ENCODE measurements at places on chromosomes 6 and 20. TPM values are rescaled to one million over a fixed set of nuclear protein-coding genes. Genes with fewer than 3 reads are reported as not detected.

- no peak overlapping the region for H3K4me3 ChIP-seq
- H3K27ac ChIP-seq: no peak overlapping the region
- H3K27me3 ChIP-seq: peaks cover 48% of the 10 kb centered on the region
- H3K36me3 ChIP-seq: no peaks in the 10 kb centered on the region
- no peaks in the 10 kb centered on the region for H3K4me1 ChIP-seq
- no peak for DNase-seq
Measured at GRCh38 chr20:57770852-57771720, 61.3 kb upstream of the PMEPA1 start.

GRCh38 chr6:46684771-46685170 lies 2.9 kb upstream of the TDRD6 start:
- no peaks in the 10 kb centered on the region for H3K27me3 ChIP-seq
- H3K4me3 ChIP-seq: no peak overlapping the region
- no peaks in the 10 kb centered on the region for H3K4me1 ChIP-seq
- no peak for DNase-seq
- no peaks in the 10 kb centered on the region for H3K36me3 ChIP-seq

DNA sequence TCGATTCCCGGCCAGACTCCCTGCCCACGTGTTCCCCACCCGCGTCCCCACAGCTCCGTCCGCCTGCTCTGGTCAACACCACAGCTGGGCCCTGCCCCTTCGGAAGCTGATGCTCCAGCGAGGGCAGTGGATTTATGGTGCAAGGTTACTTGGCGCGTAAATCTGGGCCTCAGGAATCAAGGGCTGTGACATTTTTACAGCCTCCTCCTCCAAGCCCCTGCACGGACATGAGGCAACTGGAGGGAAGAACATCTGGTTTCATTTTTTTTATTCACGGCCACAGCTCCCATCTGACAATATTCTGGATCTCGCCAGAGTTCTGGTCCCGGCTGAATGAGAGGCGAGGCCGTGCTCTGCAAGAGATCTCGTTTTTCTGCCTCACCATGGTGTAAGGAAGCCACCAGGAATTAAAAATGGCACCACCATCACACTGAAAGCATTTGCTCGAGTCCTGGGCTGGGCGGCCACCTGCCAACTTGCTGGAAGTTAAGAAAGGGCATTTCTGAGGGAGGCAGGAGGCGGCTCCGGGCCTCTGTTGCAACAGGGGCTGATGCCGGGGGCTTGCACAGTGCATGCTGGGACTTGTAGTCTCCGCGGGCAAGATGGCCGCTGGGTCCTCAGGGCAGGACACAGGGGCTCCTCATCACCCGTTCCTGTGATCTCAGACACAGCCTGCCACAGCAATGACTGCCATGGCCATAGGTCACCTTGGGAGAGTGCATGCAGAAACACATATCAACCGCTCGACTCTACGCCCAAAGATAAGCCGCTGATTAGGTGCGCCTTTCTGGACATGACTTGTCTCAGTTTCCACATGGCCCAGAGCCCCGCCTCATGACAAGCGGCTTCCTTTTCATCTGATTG lies 148.5 kb downstream of the LY86 start:
- peak overlapping the region; percentile 27 for H3K4me3 ChIP-seq
- H3K27ac ChIP-seq: peak overlapping the region; percentile 29
- DNase-seq: peak; percentile 86
- H3K4me1 ChIP-seq: peaks cover 22% of the 10 kb centered on the region
- H3K36me3 ChIP-seq: no peaks in the 10 kb centered on the region
- no peaks in the 10 kb centered on the region for H3K27me3 ChIP-seq

DNA sequence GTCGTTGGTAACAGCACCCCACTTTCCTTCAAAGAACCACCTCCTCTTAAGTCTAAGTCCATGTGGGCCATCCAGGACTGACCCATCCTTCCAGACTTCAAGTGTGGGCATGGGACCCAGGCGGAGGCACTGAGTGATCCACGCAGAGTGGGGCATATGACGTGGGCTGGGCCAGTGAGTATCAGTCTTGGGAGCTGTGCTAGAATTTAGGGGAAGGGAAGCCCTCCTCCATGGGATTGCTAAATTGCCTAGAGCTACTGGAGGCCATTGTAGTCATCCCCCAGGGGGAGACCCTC lies 35.3 kb upstream of the KCNB1 start:
- peaks cover 32% of the 10 kb centered on the region for H3K27me3 ChIP-seq
- DNase-seq: no peak
- H3K36me3 ChIP-seq: no peaks in the 10 kb centered on the region
- H3K4me3 ChIP-seq: no peak overlapping the region

GRCh38 chr6:47069156-47069555 lies 27.0 kb upstream of the ADGRF1 start:
- H3K4me1 ChIP-seq: no peaks in the 10 kb centered on the region
- H3K36me3 ChIP-seq: no peaks in the 10 kb centered on the region
- DNase-seq: no peak
- H3K27ac ChIP-seq: no peak overlapping the region
- H3K27me3 ChIP-seq: no peaks in the 10 kb centered on the region

Gene CLPSL1
- total RNA-seq: not detected

Gene SLC26A8
- not detected for total RNA-seq

GRCh38 chr20:50911716-50912115 lies 19.5 kb downstream of the ADNP start:
- H3K27me3 ChIP-seq: no peaks in the 10 kb centered on the region
- no peak overlapping the region for H3K4me3 ChIP-seq
- H3K4me1 ChIP-seq: peaks cover 37% of the 10 kb centered on the region
- H3K36me3 ChIP-seq: peaks cover 71% of the 10 kb centered on the region

GRCh38 chr20:47956268-47956995 lies 171.2 kb upstream of the SULF2 start:
- no peaks in the 10 kb centered on the region for H3K4me1 ChIP-seq
- no peaks in the 10 kb centered on the region for H3K36me3 ChIP-seq
- no peak for DNase-seq

GRCh38 chr6:25194172-25194678 lies 84.9 kb upstream of the CARMIL1 start:
- no peaks in the 10 kb centered on the region for H3K27me3 ChIP-seq
- DNase-seq: no peak
- H3K27ac ChIP-seq: no peak overlapping the region
- H3K4me1 ChIP-seq: no peaks in the 10 kb centered on the region
- H3K4me3 ChIP-seq: no peak overlapping the region
- no peaks in the 10 kb centered on the region for H3K36me3 ChIP-seq

- no peaks in the 10 kb centered on the region for H3K27me3 ChIP-seq
- H3K27ac ChIP-seq: no peak overlapping the region
- DNase-seq: no peak
- H3K36me3 ChIP-seq: no peaks in the 10 kb centered on the region
Measured at GRCh38 chr6:129345890-129346289, 364.1 kb downstream of the ARHGAP18 start.

Gene SMLR1
- total RNA-seq: 0.07 TPM

- no peaks in the 10 kb centered on the region for H3K36me3 ChIP-seq
- no peak overlapping the region for H3K4me3 ChIP-seq
- no peaks in the 10 kb centered on the region for H3K27me3 ChIP-seq
Measured at GRCh38 chr6:14478381-14479225, 361.0 kb downstream of the CD83 start.

Gene RAB32
- 10.5 TPM for total RNA-seq

DNA sequence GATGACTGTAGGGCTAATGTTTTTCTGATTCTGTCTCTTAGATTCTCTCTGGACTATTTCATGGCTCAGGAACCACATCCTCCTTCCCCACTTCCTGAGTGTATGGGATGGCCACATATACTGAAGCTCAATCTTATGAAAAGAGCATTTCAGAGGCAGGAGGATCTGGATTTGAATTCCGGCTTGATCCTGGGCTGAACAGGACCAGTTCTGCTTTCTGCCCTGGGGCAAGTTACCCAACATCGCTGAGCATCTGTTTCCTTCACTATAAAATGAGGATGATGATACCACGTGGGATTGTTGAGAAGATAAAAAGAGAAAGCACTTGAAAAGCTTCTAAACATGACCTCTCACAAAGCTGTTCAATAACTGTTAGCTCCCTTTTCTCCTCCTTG lies 168.4 kb upstream of the TNFAIP3 start:
- no peak overlapping the region for H3K27ac ChIP-seq
- H3K4me1 ChIP-seq: peaks cover 3% of the 10 kb centered on the region
- H3K4me3 ChIP-seq: no peak overlapping the region
- DNase-seq: no peak
- no peaks in the 10 kb centered on the region for H3K36me3 ChIP-seq

DNA sequence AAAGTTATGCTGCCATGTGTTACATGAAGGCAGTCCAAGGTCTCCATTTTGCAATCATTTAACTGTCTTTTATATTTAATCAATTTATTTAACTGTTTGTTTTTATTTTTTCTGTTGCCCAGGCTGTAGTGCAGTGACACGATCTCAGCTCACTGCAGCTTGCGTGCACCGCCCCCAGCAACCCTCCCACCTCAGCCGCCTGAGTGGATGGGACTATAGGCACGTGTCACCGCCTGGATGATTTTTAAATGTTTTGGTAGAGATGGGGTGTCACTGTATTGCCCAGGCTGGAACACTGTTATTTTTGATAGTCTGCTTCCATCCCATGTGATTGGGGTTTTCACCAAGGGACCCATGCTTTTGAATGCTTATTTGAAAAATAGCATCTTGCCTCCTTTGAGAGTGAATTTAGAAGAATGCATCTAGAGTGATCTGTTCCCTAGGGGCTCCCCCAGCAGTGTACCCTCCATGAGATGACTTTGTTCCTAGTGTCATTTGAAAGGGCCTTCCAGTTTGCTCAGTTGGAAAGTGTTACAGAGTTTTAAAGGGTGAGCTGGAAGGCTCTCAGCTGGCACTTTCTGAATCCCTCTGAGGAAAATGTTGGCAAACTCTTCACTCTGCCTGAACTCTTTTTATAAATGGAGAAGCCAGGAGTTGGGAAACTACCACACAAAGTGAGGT lies 143.4 kb downstream of the JARID2 start:
- no peak for DNase-seq
- no peak overlapping the region for H3K4me3 ChIP-seq
- H3K27me3 ChIP-seq: no peaks in the 10 kb centered on the region
- no peaks in the 10 kb centered on the region for H3K36me3 ChIP-seq

GRCh38 chr20:61628901-61629601 lies 377.0 kb downstream of the CDH4 start:
- no peaks in the 10 kb centered on the region for H3K4me1 ChIP-seq
- H3K4me3 ChIP-seq: no peak overlapping the region
- no peak for DNase-seq
- no peak overlapping the region for H3K27ac ChIP-seq
- H3K27me3 ChIP-seq: peaks cover 14% of the 10 kb centered on the region
- H3K36me3 ChIP-seq: no peaks in the 10 kb centered on the region

Gene NKX2-4
- total RNA-seq: not detected

Gene IL20RA
- total RNA-seq: not detected

- no peak overlapping the region for H3K27ac ChIP-seq
- H3K27me3 ChIP-seq: no peaks in the 10 kb centered on the region
- no peak overlapping the region for H3K4me3 ChIP-seq
- no peaks in the 10 kb centered on the region for H3K4me1 ChIP-seq
- no peak for DNase-seq
Measured at GRCh38 chr6:77604476-77604875, 48.4 kb upstream of the MEI4 start.

Gene MAP3K5
- total RNA-seq: 11.7 TPM

DNA sequence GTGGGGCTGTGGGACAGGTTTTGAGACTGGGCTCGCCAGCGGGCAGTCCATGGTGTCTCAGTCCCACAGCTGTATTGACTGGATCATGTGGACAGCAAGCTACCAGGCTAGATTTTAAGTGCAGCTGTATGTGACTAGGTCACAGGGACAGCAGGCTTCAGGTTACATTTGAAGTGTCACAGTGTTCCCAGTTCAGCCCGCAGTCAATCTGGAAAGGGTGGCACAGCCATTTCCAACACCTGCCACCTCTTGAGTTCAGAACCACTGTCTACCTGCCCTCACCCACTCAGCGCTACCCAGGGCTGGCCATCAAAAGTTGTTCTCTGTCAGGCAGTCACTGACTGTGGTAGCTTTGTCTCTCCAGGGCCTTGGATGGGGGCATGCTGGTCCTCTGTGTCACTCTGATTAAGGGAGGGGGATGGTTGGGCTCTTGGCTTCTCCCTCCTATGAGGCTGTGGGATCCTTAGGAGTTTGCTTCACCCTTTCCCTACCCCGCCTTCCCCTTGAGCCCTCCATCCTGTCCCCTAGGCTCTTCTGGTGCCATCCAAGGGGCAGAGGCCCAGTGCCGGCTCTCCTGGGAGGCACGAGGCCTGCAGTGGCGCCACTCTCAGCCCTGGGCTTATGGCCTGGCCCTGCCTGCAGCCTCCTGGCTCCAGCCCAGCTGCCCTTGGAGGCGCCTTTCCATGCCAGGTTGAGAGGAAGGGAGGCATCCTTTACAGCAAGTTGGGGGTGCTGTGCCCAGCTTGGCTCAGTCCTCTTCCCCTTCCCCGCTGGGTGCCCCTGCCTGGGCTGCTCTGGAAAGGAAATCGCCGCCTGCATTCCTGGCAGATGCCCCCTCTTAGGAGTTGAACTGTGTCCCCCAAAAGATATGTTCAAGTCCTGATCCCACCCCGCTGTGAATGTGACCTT lies 44.9 kb downstream of the PNLDC1 start:
- H3K27me3 ChIP-seq: peaks cover 22% of the 10 kb centered on the region
- no peaks in the 10 kb centered on the region for H3K36me3 ChIP-seq
- no peak overlapping the region for H3K4me3 ChIP-seq
- H3K27ac ChIP-seq: no peak overlapping the region

Gene NPEPL1
- total RNA-seq: 3.9 TPM

DNA sequence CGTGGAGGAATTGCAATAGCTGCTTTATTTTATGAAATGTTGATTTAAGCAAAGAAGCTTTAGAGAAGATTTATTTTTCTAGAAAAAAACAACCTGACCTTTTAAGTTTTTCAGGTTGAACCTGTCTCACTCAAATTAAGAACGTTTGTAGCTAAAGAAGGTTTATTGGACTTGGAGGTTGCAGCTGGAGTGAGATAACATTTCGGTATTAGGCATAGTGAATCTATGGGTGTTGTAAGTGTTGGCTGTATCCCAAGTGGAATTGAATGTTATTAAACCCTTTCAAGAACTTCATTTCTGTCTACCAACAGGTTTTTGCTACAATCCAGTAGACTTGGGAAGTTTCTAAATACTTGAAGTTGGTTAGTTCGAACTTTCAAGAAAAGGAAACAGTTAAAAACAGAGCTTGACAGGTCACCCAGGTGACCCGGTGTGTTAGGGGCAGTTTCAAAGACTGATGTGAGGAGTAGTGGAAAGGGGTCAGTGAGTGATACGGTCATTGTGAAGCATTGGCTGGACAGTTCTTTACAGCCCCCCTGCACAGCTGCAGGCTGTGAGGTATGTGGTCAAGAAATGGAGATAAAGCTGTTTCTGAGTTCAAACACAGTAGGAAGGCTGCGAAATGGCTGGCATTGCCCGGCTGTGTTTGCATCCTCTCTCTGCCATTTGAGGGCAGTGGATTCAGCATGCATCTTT lies 2.4 kb upstream of the TBCC start:
- H3K36me3 ChIP-seq: peaks cover 7% of the 10 kb centered on the region
- peaks cover 29% of the 10 kb centered on the region for H3K4me1 ChIP-seq
- no peak for DNase-seq
- no peaks in the 10 kb centered on the region for H3K27me3 ChIP-seq
- H3K4me3 ChIP-seq: peak overlapping the region; percentile 90

DNA sequence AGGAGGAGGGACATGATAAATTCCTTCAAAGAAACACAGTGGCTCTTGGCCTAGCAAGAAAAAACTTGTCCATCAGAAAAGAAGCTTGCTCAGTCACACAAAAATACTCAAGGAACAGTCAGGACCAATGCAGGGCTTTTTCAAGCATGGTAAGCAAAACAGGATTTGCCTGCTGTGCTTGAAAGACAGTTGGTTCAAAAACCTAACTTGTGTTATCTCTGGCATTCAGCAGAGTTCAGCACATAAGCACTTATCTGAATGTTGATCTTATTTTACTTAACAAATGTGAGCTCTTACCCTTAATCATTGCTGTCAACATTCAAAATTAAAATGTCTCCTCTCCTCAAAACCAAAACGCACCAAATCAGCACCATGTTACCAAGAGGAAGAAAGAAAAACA lies 38.3 kb downstream of the ATG5 start:
- H3K4me1 ChIP-seq: no peaks in the 10 kb centered on the region
- H3K36me3 ChIP-seq: peaks cover 35% of the 10 kb centered on the region
- H3K27me3 ChIP-seq: no peaks in the 10 kb centered on the region
- H3K27ac ChIP-seq: peak overlapping the region; percentile 32
- H3K4me3 ChIP-seq: no peak overlapping the region
- DNase-seq: no peak
